ENCODE measurements at places on chromosomes 16 and 17.

GRCh38 chr17:50573866-50574611 lies 13.5 kb downstream of the CACNA1G start:
- no peak for DNase-seq

DNA sequence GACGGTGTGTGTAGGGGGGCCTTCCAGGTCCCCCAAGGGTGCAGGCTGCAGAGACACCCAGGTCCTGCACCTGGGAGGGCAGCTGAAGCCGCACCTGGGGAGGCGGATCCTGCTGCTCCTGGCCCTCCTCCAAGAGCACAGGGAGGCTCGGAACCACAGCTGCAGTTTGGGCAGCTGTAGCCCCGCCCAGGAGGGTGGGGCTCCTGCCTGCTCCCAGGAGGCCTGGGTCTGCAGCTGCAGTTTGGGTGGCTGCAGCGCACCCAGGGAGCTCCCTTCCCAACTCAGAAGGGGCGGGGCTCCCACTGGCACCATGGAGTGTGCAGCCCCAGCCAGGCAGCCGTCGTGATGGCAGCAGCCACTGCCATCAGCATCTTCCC lies 69.4 kb upstream of the NKD1 start:
- no peak for DNase-seq

DNA sequence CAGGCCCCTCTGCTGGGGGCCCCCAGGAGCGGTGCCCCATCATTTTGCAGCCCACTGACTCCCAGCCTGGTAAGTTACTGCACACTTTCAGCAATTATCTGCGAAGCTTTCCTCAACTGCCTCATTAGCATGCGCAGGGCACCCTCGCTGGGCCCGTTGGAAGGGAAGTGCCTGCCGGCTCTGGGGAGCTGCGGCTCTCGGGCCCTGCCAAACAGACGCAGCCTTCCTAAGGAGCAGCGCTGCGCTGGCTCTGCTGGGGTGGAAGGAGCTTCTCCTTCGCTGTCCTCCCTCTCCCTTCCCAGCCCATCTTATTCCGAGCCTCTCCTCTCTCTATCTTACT lies 71.0 kb downstream of the RBBP6 start:
- DNase-seq, result no peak

GRCh38 chr17:21127509-21128077 lies 829 bp downstream of the DHRS7B start:
- DNase-seq, result no peak

DNA sequence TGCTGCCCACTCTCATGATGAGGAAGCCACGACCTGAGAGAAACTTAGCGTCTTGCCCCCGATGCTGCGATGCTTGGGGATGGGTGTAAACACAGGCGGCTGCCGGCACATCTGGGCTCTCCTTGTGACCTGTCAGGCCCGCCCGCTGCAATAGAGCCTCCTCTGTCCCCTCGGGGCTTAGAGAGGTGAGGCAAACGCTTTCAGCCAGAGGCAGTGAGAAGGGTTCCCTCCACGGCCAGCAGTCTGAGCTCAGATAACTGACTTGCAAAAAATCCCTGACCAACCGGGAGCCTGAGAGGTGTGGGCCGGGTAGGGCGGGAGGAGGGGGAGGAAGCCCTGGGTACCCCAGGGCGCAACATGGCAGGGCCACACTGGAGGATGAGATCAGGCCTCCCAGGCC lies 260.6 kb downstream of the C16orf95 start:
- DNase-seq, result no peak

- no peak for DNase-seq
Observed at GRCh38 chr17:2405247-2405926, 4.5 kb upstream of the MNT start.

GRCh38 chr16:65113441-65113840 lies 8.4 kb downstream of the CDH11 start:
- DNase-seq, result no peak

- DNase-seq, result no peak
Observed at GRCh38 chr17:57441270-57441600, 184.9 kb downstream of the MSI2 start.

DNA sequence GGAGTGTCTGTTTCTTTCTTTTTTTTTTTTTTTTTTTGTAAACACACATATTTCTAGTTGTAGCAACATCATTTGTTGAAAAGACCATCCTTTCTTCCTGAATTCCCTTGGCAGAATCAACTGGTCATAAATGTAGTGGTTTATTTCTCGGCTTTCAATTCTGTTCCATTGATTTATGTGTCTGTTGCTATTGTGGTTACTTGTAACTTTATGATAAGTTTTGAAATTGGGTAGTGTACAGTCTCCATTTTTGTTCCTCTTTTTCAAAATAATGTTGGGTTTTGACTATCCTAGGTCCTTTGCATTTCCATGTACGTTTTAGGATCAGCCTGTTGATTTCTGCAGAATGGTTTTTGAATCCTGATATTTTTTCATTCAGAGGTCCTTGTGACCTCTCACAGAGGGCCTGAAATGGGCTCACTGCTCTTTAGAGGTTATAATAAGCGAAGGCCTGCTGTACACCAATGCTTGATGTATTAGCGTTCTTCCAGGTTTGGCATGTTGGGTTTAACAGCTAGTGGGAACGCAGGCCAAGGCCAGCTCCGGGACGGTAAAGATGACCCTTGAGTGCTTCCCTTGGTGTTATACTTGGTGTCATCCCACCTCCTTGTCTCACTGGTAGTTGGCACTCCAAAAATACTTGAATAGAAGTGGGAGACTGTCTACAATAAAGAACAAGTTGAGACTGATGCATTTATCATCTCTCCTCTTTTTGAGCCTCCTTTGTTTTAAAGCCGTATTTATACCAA lies 43.8 kb downstream of the ZNRF1 start:
- no peak for DNase-seq

- no peak for DNase-seq
Observed at GRCh38 chr16:31185339-31185738, 5.4 kb downstream of the FUS start.

- DNase-seq, result peak; percentile 79
Observed at GRCh38 chr16:28597692-28598261, 927 bp upstream of the SULT1A2 start.

DNA sequence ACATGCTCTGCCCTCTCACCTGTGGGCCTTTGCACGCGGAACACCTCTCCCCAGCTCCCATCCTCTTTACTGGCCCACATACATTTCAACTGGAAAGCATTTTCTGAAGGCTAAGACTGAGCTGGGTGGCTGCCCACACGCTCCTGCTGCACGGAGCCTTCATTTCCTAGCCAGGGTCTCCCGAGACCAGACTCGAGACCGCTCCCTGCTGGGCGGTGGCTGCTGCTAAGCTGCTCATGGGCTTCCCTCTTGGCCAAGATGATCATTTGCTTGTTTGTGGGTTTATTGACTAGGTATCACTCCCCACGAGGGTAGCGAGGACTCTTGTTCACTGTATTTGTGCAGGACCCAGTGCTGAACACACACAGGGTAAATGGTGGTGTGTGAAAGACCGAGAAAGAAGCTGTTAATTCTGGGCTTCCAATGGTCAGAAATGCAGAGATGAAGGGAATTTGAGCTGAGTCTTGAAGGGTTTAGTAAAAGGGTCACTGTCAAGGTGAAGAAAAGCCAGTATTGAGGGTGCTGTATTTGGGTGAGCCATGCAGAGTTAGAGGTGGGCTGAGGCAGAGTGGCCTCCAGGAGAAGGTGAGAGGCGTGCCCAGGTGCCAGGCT lies 907 bp downstream of the TRAPPC2L start:
- no peak for DNase-seq

- DNase-seq, result no peak
Observed at GRCh38 chr16:2905988-2906387, 5.7 kb upstream of the FLYWCH1 start.

DNA sequence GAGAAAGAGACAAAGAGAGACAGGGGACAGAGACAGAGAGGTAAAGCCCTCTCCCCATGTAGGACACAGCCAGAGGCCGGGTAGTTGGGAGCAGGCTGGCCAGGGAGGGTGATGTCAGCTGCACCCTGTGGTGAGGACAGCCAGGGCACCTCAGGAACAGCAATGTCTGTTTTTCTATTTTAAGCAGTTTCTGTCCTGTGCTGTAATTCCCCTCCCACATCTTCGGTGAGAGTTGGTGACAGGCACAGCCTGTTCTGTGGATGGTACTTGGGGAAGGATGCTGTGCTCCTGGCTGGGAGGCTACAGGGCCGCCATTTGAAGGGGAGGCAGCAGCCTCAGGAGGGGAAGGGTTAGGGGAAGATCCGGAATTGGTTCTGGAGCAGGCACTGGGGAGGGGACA lies 163.5 kb downstream of the SDK2 start:
- DNase-seq, result no peak

DNA sequence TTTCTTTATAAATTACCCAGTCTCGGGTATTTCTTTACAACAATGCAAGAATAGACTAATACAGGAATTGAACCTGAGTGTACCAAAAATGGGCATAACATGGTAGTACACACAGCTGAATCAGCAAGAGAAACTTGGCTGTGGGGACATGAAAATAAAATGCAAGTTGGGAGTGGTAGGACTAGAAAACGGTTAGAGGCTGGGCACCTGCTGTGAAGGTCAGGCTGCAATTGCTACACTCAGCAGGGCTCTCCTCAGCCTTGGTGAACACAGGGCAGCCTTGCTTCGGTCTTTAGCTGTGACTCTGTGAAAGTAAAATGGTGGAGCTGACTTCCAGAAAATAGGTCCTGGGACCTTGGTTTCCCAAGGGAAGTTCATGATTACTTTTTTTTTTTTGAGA lies 45.6 kb downstream of the CNGB1 start:
- no peak for DNase-seq

- no peak for DNase-seq
Observed at GRCh38 chr16:89693289-89693731, 6.8 kb downstream of the CDK10 start.

- DNase-seq, result no peak
Observed at GRCh38 chr17:45940293-45940692, 45.9 kb downstream of the MAPT start.
